ENCODE measurements at places on chromosomes 12 and 14.
A peak's percentile ranks its signal among the peaks of the same experiment; 100 is the strongest.

- DNase-seq = no peak
Measured at GRCh38 chr12:49950273-49951251, at the start of gene AQP2. AQP2 (plus strand) TSS chr12:49950737; CDS start chr12:49950831, 94 bp downstream.

DNA sequence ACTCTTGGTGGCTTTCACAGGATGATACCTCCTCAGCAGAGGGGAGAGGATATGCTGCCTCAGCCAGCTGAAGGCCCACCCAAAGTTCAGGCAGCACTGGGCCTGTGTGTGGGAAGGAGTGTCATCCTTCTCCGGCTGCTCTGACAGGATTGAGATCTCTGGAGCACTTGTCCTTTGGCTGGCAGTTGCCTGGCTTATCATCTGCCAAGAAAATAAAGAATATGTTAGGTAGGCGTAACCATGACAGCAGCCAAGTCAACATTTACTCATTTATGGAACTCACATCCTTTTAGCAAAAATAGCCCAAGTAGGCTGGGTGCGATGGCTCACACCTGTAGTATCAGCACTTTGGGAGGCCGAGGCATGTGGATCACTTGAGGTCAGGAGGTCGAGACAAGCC is 68.5 kb downstream of the PPFIBP1 start:
- DNase-seq = peak; percentile 66

- no peak for DNase-seq
Measured at GRCh38 chr14:36684946-36685345, 23.3 kb downstream of the PAX9 start.

GRCh38 chr14:57729208-57730187 is 136.4 kb downstream of the SLC35F4 start:
- DNase-seq = no peak

DNA sequence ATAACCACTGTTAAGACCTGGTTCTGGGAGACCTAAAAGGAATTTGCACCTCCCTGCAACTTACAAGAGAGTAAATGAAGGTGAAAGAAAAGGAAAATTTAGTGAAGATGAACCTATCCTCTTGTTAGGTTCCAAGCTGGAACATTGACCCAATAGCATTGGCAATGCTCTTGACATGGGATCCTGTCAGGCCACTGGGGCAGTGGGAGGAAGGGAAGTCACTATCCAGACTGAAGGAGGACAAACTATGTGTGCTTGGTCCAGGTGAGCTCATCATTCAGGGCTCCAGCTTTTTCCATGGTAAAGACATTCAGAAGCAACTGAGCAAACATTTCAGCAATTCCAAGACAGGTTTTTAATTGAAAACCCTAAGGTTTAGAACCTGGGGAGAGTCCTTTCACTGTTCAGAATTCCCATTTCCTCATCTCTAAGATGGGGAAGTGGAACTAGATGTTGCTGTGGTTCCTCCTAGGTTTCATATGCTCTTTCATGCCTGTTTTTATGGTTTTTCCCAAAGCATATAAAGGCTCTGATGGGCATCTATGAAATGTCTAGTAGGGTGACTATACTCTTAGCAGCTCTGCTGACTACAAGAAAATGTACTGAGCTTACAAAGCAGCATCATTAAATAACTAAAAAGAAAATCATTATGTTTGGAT is 33.1 kb downstream of the MAPK1IP1L start:
- DNase-seq = no peak

DNA sequence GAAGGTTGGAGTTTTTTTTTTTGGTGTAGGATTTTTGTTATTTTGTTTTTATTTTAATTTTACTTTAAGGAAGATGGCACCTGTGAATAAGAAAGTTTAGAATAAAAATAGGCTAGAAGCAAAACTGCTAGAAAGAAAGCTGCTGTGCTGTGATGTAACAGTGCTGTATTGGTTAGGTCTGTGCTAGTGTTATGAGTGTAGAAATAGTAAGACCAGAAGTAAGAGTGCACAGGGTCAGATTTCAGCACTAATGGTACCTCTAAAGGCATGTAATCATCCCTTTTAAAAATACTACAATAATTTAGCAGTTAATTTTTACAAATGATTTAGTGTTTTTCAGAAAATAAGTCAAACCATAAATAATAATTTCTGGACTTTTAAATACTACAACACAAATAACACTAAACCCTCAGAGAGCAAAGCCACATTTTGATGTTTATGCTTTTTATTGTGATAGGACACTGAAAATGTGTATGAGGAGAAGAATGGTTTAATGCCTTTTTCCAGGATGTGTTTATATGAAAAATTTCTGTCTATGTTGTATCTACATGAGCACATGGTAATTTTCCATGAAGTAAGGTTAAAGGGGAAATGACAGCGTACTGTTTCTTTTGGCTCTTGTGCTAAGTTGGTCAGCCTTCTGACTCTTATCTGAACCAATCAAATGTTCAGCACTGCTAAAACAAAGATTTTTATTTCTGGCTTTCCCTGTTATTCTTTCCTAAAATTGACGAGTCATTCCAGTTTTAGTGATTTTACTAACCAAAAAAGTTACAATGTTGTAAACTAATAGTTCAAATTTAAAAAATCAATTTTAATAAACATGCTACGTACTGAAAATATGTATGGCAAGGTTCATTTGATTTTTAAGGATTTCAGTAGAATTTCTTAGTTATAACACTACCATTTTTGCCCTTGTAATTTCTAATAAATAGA is 96.1 kb downstream of the PPHLN1 start:
- no peak for DNase-seq

GRCh38 chr12:72273851-72274351 is 1.7 kb downstream of the TRHDE start:
- DNase-seq = peak; percentile 82

DNA sequence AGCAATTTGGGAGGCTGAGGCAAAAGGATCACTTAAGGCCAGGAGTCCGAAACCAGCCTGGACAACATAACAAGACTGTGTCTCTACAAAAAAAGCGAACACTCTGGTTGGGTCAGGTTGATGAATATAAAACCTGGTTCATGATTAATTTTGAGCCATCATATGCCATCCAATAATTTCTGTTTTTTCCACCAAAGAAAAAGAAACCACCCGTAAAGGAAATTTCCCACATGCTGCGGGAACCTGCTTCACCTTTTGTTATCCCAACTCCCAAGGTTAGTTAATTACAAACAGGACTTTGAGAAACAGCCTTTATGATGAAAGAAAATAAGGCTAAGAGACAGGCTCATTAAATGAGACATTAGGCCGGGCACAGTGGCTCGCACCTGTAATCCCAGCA is 24.1 kb upstream of the BICDL1 start:
- DNase-seq = no peak

DNA sequence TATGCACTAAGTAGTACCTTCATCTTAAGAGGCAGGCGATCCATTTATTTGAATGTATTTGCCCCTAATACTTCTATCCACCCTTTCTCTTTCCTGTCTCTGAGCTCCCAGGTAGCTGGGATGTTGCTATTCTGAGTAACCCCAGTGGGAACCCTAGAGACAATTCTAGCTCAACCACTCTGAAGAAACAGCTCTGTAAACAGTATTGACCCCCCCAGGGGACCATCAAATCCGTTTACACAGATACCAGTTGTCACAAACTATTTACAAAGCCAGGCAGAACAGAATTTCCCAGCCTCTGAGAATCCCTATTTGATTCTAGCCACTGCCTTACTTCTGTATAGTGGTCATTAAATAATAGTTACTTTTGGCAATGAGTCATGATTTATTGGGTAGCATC is 64.9 kb downstream of the MIPOL1 start:
- no peak for DNase-seq

DNA sequence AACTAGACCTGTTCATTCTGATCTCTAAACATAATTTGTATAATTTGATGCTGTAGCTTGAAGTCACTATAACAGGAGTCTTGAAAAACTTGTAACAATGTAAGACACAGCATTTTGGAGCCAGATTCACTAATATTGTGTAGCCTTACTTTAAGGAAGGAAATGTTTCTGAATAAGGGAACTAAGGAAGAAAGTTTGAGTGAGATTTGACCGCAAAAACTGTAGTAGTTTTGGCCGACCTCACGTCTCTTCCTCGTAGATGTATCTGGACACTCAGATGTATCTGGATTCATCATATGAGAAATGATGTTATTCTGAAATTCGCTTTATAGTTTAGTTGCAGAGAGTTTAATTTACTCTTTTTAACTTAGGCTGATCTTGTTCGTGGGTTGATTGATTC is 13.9 kb upstream of the DNAH10 start:
- DNase-seq = no peak

GRCh38 chr14:105926373-105927095 is 400.2 kb downstream of the TMEM121 start:
- no peak for DNase-seq

DNA sequence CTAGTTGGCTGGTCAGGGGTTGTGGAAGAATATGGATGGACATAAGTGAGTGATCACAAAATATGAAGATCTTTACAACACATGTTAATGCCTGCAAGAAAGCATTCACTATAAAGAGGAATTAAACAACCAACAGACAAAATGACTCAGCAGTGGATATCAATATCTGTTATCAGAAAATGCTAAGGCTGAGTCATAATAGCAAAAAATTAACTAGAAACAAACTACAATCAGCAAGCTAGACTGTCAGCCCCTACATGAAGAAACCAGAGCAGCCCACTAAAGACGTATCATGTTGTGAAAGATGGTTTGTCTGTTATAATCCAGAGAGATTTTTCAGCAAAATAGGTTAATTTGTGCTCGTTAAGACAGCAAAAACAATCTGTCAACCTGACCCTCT is 472.9 kb downstream of the NELL2 start:
- DNase-seq = no peak

- DNase-seq = peak; percentile 51
Measured at GRCh38 chr12:53062977-53063707, 13.3 kb downstream of the TNS2 start.

DNA sequence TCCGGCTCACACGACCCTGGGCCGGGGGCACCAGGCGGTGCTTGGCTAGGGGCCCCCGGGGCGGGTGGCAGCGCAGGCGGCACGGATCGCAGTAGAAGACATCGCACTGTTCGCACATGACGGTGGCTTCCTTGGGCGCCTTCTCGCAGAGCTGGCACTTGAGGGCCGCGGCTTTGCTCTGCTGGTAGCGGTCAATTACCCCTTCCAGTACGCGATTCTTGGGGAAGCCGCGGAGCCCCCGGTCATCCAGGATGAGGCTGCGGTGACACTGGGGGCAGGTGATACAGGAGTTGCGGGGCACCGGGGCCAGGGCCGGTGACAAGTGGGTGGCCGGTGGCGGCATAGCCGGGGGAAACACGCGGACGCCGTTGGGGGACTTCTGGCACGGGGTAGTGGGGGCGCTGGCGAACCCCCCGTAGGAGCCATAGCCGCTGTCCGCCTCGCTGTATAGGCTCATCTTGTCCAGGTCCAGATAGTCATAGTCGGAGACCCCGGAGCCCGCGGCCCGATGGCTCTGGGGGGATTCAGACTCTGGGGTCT is 553 bp downstream of the TRIM9 start:
- peak; percentile 64 for DNase-seq

- DNase-seq = no peak
Measured at GRCh38 chr12:103401421-103401820, 94.3 kb downstream of the C12orf42 start.

DNA sequence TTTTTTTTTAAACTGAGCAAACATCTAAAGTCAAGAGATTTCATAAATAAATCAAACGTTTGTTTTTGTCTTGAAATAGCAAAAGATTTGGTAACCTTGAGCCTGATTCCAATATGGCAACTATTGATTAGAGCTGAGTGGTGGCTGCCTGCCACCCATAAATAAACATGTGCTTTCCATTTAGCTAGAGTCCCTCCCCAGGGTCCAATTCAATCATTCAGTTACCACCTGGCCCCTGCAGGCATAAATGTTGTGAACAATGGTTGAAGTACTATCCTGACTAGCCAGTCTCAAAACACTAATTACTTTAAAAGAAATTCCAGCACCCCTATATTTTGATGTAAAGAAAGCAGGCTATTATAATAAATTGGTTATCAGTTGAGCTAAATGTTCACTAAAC is 129.7 kb upstream of the GRIP1 start:
- DNase-seq = no peak

DNA sequence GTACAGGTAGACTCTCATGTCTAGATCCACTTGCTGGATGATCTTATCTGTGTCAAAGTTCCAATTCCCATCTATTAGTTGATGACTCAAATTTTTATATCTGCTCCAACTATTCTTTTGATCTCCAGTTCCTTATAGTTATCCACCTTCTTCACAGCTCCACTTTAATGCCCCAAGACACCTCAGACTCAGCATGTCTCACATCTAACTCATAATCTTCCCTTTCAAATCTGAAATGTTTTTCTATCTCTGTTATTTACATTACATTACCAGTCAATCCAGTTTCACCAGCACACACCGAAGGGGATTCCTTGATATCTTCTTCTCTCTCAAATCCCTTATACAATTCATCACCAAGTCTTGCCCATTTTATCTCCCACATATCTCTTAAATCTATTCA is 3.7 kb upstream of the METAP2 start:
- DNase-seq = no peak

- no peak for DNase-seq
Measured at GRCh38 chr12:22865822-22866221, 240.9 kb downstream of the ETNK1 start.

- no peak for DNase-seq
Measured at GRCh38 chr14:51780741-51781140, 79.7 kb upstream of the GNG2 start.

GRCh38 chr12:53340398-53340797 is 4.2 kb upstream of the SP7 start:
- no peak for DNase-seq

GRCh38 chr12:95072900-95073697 is at the start of gene NR2C1:
NR2C1 (minus strand) TSS chr12:95073618; CDS start chr12:95067384, 6,234 bp downstream.
- peak; percentile 97 for DNase-seq

GRCh38 chr12:114272071-114272470 is 133.9 kb downstream of the TBX5 start:
- DNase-seq = no peak

GRCh38 chr12:34398706-34399630 is 376.7 kb downstream of the ALG10 start:
- peak; percentile 3 for DNase-seq

DNA sequence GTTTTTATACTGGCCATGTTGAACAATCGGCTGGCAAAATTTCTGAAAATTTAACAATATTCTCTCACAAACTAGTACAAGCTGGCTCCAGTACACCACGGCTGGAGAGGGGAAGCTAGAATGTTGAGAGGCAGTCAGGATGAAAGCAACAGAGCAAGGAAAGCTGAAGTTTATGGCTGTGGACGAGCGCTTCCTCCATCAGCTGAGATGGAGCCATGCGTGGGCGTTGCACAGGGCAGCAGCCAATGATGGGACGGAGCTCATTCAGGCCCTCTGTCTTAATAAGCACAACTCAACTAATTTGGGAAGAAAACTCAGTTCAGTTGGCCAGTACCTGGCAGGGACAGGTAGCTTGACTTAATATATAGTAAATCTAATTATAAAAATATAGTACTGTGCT is 14.1 kb upstream of the DCP1B start:
- DNase-seq = no peak

Data from right cardiac atrium (tissue), 5 donors.